ENCODE measurements at places on chromosomes 4 and X.

- no peak for DNase-seq
These were observed 159.8 kb downstream of the CPEB2 start for GRCh38 chr4:15162046-15162445.

- DNase-seq = no peak
These were observed 60.4 kb downstream of the JADE1 start for GRCh38 chr4:128869776-128870509.

DNA sequence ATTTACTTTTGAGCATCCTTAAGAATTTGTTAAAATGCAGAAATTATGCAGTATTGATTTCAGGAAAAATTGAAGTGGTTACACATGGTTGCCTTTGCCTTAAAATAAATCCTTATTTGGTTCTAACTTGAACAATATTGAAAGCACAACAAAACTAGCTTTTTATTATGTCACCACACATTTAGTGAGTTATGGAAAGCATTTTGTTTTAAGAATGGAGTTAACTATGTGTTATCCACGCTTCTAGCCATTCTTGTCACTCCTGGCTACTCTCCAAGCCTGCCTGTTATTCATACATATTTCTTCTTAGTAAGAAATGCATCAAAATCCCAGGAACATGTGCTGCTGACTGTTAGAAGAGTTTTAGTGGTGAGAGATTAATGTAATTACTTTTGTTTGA lies 73.9 kb downstream of the FAT4 start:
- no peak for DNase-seq

DNA sequence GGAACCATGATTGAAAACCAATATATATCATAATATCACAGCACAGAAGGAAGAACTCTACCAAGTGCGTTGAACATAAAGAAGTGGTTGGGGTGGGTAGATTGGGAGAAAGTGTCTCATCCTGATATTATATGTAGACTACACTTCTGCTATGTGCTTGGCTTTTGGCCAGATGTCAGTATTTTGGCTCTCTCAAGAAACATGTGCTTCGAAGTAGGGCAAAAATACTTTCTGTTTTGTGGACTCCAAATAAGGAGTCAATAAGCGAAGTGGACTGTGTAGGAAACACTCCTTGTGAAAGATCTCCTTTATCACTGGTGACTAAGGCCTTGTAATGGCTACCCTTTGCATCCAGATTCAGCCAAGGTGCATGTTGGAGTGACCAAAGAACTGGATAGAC lies 7.8 kb upstream of the HPSE start:
- no peak for DNase-seq

- DNase-seq = no peak
These were observed 38.2 kb downstream of the MAGED1 start for GRCh38 chrX:51931566-51932150.

DNA sequence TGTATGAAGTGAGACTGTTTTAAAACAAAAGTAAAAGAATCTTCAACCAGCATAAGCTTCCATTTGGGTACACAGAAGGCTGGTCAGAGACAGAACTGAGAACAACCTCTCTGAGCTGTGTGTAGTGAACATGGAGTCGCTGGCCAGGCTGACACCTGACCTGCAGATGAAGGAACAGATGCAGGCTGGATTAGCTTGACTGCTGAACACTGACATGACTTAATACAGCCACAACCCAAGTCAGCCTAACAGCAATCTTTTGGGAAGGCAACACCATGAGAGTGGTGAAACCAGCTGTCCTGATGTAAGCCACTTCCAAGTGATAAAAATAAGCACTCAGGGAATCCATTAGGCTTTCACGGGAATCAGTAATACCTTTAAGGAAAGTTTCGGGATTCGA lies 10.1 kb downstream of the SCARB2 start:
- no peak for DNase-seq

DNA sequence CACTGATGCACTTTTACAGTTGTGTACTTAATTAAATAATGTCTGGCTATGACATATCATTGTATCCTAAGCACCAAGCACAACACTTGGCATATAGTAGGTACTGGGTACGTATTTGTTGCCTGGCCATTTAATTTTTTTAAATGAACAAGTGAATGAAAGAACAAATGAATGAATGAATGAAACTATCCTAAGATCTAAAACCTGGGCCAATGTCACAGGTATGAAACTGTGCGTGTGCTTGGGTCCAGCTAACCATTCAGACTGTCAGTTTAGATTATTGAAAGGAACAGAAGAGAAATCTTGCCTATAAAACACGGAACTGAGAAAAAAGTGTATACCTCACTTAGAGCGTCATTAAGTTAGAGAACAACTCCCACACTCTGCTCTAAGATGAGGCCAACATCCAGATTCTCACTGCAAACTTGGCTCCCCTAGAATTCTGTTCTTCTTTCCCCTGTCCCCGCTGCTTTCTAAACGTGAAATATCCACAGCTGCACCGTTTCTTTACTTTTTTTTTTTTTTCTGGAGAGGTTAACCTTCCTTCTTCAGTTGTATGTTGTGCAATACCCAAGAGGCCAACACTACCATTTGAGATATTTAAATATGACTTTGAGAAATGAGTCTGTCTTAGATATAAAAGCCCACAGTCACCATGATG lies 17.3 kb upstream of the SEL1L3 start:
- no peak for DNase-seq

DNA sequence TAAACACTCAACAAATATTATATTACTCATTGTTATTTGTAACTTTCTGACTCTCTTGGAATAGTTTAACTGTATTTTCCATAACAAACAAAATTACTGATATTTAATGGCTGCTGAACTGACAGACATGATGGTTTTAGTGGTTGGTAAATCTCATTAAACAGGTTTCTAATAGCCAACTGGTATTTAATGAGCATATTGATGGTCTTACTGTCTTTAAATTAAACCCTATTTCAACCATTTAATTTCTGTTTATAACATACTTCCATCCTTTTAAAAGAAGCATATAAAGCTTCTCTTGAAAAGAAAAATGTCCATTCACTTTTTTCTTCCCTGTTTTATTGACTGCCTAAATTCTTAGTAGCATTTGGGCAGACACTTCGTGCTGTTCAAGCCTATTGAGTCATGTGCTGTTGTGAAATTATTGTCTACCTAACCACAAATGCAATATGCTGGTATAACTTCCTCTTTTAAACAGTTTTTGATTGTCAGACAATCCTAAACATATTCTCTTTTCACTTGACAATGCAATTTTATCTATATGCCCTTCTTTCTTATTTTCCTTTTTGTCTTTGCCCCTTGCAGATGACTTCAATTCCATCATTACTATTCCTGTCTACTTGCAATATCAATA lies 163.9 kb upstream of the SLC7A11 start:
- DNase-seq = no peak

DNA sequence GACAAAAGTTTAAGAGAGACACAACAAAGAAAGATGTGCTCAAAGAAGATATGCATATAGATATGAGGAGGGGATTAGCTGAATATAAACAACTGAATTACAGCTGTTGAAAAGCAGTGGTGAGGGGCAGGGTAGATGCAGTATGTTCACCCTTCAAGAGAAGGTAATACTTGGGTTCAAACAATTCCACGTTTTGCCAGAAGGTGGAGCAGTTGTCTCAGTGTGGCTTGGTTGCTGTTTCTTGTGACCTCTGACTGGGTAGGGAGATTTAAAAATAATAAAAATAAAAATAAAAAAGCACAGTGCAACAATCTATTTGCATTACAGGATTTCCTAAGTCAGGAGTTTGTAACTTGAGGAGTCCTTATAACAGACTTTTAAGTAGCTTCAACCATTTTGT lies 23.3 kb downstream of the PHOX2B start:
- no peak for DNase-seq

- DNase-seq = no peak
These were observed 69.8 kb downstream of the GPAT3 start for GRCh38 chr4:83605744-83606172.

DNA sequence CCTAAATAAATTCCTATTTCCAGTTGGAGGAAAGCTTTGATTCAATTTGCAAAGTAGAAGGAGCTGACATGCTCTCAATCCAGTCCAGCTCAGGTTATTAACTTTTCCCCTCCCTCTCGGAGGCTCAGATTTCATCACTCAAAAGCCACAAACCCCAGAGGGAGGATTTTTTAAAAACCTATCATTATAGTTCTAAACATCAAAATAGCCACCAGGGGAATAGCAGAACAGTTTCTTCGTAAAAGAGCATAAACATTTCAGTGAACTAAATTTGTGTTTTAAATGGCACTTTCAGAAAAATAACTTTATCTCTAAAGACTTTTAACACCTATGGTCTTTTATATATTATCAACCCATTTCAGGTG lies 8.8 kb downstream of the GPRIN3 start:
- no peak for DNase-seq

GRCh38 chr4:114547340-114548134 lies 51.1 kb upstream of the UGT8 start:
- no peak for DNase-seq

- DNase-seq = no peak
These were observed 33.4 kb downstream of the FRG1 start for GRCh38 chr4:189974056-189974455.

GRCh38 chr4:181030961-181031360 lies 1212.2 kb upstream of the TENM3 start:
- DNase-seq = no peak

- no peak for DNase-seq
These were observed at the start of gene NWD2 for GRCh38 chr4:37244583-37245390. TSS of gene NWD2 (plus strand) at chr4:37244743. CDS start at chr4:37245068, 325 bp downstream.

GRCh38 chrX:123736333-123736921 lies 3.6 kb upstream of the THOC2 start:
- DNase-seq = no peak

DNA sequence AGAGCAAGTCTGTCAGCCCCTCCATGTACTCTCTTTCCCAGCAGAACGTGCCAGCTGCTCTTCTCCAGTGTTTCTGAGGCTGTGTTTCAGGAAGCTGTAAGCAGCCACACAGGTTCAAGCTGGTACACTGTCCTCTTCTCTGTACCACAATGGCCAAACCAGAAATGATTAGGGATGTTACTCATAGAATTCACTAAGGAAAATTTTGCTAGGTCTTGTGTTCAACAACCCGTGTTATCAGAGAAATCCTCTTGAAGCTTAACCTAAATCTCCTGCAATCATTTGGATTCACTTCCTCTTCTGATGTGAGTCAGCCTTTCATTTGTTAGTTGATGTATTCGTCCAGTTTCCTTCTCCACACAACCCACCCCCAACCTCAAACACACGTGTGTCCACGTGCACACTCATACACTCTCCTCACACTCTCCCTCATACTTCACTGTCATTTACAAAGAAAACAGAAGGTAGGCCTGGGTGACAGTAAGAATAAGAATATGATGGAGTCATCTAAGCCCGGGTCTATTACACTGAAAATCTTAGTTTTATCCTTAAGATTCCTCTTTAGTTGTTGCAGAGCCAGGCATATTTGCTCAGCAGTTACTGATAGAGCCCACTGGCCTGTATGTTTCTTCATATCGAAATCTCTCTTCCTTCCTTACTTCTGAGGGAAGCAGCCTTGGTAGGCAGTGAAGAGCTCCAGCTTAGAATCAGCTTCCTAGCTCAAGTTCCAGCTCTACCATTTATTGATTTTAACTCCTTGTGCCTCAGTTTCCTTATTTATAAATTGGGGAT lies 63.4 kb downstream of the DCUN1D4 start:
- no peak for DNase-seq
